ENCODE measurements at places on chromosomes 6 and 20.

DNA sequence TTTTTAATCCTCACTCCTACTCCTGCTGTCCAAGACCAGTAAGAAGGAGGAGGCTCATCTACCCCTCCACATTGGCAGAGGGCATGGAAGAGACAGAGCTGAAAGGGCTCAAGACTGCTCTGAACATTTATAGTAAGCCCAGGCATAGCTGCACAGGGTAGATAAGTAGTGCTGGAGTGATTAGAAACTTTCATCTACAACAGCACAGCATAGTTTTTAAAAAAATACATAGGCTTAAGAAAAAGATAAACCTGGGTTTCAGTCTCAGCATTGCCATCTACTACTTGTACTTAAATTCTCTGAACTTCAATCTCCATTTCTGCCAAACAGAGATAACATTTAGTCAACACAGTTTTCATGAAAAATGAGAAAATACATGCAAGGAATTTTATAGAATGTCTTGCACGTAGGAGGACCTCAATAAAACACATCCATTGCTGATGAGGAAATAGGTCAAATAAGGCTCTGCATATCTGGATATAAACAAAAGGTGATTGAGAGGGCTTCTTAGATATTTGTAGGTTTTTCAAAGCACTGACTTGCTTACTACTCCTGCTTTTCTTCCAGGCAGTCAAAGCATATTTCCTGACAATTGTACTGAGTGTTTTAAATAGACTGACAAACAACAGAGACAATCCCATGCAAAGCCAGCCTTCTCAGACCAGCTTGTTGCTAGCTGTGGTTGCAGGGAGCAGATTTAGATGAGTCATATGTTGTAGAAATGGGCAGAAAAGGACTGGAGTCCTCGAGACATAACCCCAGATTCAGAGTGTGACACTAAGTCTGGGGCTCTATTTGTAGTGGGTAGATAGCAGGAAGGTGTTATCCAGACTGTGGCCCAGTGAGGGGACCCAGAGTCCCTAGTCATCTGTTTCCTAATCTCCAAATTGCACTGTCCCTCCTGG is 107.4 kb upstream of the TAB2 start:
- no peak for DNase-seq

GRCh38 chr6:3405679-3406078 is 51.2 kb downstream of the SLC22A23 start:
- DNase-seq = no peak

GRCh38 chr20:4896119-4896702 is 105.1 kb downstream of the SLC23A2 start:
- DNase-seq = no peak

GRCh38 chr6:135505648-135506047 is 8.1 kb upstream of the AHI1 start:
- DNase-seq = no peak

DNA sequence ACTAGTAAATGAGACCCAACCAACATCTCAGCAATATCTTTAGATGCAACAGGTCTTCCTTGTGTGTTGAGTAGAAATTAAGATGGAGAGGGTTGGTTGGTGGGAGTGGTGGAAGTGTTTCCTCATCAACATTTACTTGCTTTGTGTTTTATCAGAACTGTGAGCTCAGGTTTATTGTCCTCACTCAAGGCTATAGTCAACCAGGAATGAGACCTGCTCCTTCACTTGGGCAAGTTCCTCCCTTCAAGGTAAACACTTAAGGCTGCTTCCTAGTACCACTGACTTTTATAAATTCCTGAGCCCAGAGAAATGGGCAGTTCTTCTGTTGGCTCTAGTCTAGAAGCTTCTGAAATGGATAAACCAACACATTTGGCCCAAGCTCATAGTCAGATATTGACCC is 48.9 kb upstream of the MOCS1 start:
- no peak for DNase-seq

DNA sequence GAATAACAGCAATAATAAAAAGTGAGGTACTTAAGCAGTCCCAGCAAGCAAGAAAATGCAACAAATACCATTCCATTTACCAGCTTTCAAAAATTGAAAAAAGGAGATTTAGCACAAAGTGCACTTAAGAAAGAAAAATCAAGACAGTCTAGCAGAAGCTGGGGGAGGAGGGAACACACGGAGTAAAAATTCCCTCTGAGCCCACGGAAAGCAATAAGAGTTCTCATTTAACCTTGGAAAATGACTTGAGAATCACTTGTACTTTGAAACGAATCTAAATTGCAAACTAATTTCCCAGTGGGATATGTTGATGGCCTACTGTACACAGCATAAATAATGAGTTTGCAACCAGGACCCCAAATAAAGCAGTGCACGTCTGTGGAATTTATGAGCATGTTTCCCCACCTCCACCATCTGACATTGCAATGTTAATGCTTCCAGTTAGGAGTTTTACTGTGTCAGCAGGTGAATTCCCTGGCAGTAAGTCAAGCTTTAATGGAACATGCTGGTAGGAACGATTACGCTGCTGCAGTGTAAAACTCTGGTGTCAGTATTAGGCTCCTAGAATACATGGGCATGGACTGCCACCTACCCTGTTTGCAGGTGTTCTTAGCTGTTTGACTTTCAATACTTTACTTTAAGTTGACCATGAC is 386.8 kb downstream of the HDGFL1 start:
- no peak for DNase-seq

GRCh38 chr6:88899569-88900316 is 63.7 kb downstream of the RNGTT start:
- DNase-seq = no peak

DNA sequence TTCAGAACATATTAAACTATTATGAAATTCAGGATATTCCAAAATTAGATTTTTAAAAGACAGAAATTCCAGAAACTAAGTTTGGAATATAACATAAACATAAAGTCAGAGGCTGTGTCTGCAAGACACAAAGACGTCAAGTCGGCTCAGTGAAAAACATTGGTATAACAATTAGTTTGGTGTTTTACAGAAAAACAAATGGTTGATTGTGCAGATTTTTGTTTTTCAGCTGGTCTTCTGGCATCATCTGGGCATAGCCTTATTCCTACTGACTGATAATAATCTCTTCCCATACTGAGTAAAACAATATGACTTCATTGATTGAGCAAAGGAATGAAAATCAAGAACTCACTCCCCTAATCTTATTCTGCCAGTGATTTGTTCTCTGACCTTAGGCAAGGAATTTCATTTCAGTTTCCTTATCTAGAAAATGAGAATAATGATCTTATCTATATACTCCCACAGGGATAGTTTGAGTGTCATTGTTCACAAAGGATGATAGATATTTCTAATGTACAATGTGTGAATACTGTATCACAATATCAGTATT is 84.3 kb downstream of the FRK start:
- no peak for DNase-seq

- DNase-seq = no peak
Measured at GRCh38 chr20:39651645-39652325, 689.6 kb downstream of the DHX35 start.

GRCh38 chr6:18837013-18837412 is 449.9 kb downstream of the RNF144B start:
- DNase-seq = no peak

DNA sequence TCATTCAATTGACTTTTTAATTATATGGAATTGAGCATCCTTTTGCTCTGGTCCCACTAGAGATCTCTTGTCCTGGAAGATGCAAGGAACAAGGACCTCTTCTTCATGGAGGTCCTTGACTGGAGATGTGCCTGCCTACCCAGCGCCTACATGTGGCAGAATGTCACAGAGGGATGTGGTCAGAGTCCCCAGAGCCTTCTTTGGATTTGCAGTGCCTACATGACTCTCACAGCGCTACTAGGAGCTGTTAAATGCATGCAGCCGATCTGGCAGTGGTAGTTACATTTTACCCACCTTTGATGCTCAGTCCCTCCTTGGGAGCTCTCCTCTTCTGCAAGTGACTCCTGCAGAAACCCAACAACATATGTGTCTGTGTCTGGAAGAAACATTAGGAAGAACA is 51.9 kb upstream of the ADTRP start:
- no peak for DNase-seq

GRCh38 chr6:82980086-82980485 is 85.6 kb downstream of the UBE3D start:
- no peak for DNase-seq

- DNase-seq = no peak
Measured at GRCh38 chr6:144781836-144782235, 496.7 kb downstream of the UTRN start.

GRCh38 chr6:43873806-43874714 is 104.0 kb downstream of the VEGFA start:
- no peak for DNase-seq

DNA sequence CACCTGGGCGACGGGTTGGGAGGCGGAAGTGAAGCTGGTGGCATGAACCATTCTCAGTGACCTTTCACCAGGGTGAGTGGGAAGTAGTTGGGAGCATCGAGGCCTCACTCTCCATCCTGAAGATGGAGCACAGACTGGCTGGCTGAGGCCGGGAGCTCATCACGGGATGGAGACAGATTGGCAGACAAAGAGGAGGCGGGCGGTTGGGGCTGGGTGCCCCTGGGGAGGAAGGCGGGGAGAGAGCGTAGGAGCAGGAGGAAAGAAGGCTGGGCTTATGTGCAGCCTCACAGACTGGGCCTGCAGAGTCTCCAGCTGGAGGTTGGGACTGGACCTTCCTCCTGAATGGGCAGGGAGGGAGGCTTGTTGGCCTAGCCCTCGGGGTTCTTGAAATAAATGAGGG is 44.2 kb upstream of the SCRT2 start:
- no peak for DNase-seq

DNA sequence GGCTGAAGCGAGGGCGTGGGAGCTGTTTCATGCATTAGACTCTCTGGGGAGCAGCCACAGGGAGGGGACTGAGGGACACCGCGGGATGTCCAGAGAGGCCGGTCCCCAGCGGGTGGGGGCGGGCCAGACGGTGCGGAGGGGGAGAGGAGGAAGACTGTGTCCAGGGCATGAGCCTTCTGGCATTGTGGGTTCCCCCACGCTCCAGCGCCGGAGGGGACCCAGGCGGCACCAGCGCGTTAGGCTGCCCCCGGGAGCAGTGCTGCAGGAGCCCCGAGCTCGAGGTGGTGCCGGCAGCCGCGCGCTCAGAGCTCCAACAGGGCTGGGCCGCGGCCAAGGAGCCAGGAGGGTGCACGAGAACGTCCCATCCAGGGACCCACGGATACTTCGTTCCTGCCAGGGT is 14.4 kb downstream of the SLC22A3 start:
- no peak for DNase-seq

- no peak for DNase-seq
Measured at GRCh38 chr20:47500554-47500953, 1.1 kb upstream of the NCOA3 start.

- DNase-seq = no peak
Measured at GRCh38 chr20:23245553-23246181, 104.9 kb upstream of the NXT1 start.

- DNase-seq = peak; percentile 3
Measured at GRCh38 chr6:152170702-152171667, 363.5 kb downstream of the ESR1 start.

DNA sequence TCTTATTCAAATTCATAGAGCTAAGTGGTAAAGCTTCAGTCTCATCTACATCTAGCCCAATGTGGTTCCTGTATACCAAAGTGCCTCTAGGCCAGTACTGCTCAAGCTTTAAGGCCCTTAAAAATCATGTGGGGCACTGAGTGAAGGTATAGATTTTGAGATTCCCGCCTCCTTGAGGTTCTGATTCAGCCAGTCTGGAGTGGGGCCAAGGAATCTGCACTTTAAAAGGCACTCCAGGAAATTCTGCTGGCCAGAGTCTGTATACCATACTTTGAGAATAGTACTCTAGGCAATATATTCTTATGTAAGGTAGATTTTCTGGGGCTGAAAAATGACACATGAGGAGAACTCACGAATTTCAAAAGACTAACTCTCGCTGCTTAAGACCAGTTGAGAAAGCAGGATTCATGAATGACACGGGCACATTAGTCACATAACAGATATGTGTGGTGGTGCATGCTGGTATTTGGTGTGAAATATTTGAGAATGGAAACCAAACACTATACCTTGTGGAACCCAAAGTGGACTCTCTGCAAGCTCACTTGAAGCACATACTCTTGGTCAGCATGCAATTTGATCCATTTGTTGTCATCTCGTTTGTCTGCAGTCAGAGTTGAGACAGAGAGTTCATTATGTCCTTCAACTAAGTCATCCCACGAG is 47.6 kb upstream of the SIM1 start:
- no peak for DNase-seq

DNA sequence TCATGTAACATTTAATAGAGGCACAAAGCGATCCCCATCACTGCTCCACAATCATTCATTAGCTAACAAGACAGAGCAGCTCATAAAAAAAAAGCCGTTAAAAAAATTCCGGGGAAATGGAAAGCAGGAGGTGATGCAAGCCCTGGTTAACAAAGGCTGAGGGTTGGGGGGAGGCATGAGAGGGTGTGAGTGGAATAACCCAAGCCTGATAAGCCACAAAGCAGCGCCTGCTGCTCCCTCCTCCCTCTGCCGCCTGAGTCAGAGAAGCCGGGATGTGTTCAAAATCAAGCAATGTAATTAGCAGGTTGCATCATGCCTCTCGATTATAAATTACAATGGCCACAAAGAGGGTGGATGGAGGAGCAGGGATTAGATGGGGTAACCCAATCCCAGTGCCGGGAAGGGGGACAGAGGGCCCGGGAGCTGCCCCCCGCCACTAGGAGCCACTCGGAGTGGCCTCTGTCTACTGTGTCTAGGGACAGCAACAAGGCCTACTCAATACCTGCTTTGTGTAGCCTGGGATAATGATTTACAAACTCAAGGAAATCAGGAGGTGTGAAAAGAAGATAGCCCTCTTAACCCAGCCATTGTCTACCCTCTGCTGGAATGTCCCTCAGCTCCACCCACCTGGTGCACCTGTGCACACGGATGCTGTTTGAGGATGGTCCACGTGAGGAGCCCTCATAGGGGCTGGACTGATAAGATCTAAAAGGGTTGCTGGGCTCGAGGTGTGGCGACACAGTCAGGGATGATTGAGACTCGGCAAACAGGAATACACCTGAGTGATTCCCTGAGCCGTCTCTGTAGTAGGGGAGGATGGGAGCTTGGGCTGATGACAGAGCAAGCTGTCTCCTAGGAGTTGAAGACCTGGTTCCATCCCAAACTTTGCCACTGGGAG is 156.9 kb downstream of the VEGFA start:
- DNase-seq = no peak

DNA sequence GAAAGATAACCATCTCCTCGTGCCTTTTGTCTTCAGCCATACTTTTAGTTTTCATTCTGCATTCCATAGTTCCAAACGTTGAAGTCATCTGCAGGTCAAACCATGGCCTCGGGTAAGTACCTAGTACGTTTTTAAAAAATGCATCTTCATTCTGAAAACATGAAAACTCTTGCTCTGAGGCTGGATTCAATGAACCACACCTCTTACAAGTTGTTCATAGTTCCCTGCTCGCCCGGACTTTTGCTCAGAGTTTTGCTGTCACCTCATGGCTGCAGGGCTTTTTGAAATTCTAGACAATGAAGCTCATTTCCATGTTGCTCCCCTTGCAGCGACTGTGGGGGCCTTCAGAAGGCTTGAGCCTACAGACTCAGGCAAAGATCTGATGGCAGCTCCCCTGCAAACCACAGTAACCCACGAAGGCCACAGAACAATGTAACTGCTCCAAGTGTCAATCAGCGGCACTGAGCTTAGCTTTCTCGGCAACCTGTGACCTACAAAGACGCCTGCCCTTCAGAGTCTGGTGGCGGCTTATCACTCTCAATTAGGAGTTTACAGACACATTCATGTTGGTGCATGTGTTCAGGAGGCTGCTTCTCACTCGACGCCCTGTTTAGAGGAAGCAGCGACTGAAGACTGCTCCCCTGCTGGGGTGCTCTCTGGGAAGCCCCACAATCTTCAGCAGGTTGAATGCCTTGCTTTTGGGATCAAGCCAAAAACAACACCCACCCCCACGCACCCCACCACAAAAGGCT is 61.2 kb downstream of the FOXC1 start:
- DNase-seq = no peak

- DNase-seq = no peak
Measured at GRCh38 chr6:23280437-23280836, 711.1 kb downstream of the HDGFL1 start.
